ENCODE measurements at places on chromosomes 16 and 17.
A peak's percentile ranks its signal among the peaks of the same experiment; 100 is the strongest.

GRCh38 chr17:43092901-43093300 lies 32.3 kb downstream of the BRCA1 start:
- H3K27me3 ChIP-seq = no peaks in the 10 kb centered on the region
- no peak overlapping the region for H3K4me3 ChIP-seq
- no peaks in the 10 kb centered on the region for H3K4me1 ChIP-seq
- H3K36me3 ChIP-seq = peaks cover 73% of the 10 kb centered on the region
- no peak overlapping the region for H3K27ac ChIP-seq

- H3K4me3 ChIP-seq = no peak overlapping the region
- H3K27ac ChIP-seq = no peak overlapping the region
- peaks cover 7% of the 10 kb centered on the region for H3K27me3 ChIP-seq
- no peaks in the 10 kb centered on the region for H3K36me3 ChIP-seq
- no peaks in the 10 kb centered on the region for H3K4me1 ChIP-seq
- DNase-seq = no peak
Measured at GRCh38 chr16:27977966-27978365, 85.5 kb downstream of the GSG1L start.

DNA sequence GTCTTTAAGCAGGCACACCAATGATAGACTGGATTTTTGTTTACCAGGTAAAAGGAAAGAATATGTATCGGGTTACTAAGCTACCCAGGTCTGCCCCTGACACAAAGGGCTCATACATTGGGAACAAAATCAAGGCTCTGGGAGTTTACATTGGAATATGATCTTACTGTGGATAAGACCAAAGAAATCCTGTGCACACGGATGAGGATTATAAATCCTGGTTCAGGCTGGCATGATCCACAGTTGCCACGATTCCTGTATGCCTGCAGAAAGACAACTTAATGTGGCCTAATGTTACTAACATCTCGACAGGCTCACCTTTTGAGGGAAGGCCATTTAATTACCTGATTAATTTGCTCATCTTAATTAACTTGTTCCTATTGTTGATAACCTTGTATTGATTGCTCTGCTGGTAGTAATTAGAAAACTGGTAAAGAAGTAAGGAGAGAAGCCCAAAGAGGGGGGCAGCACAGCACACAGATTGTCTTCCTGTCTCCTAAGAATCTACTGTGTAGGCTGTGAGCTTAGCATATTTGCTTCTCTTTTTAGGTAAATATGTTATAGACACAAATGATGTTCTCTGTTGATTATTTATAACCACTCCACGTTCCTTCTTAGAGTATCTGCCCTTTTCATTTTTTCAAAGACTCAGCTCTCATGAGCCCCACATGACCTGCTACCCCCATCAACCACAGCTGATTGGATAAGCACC lies 51.0 kb upstream of the TOX3 start:
- peaks cover 9% of the 10 kb centered on the region for H3K27me3 ChIP-seq
- H3K27ac ChIP-seq = no peak overlapping the region
- no peak overlapping the region for H3K4me3 ChIP-seq
- peaks cover 5% of the 10 kb centered on the region for H3K4me1 ChIP-seq
- peak; percentile 69 for DNase-seq

DNA sequence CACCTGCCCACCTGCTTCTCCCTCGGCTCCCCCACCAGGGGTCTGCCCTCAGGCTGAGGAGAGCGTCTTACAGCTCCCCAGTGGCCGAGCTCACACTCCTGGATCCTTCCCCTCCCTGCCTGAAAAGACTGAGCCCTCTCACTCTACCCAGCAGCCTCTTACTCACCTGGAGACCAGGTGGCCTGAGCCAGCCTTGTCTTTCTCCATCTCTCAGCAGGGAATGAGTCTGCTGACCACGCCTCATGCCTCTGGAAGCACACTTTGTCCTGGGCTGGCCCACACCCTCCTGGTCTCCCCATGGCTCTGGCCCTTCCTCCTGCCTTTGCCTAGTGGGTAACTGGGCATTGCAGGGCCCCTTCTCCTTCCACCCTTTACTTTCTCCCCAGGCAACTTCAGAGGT lies 177.2 kb downstream of the ENGASE start:
- H3K27me3 ChIP-seq = no peaks in the 10 kb centered on the region
- no peak overlapping the region for H3K4me3 ChIP-seq
- no peak overlapping the region for H3K27ac ChIP-seq
- no peaks in the 10 kb centered on the region for H3K36me3 ChIP-seq

GRCh38 chr17:78818932-78819331 lies 21.7 kb downstream of the USP36 start:
- H3K27ac ChIP-seq = no peak overlapping the region
- peaks cover 80% of the 10 kb centered on the region for H3K36me3 ChIP-seq
- H3K4me3 ChIP-seq = no peak overlapping the region
- H3K27me3 ChIP-seq = no peaks in the 10 kb centered on the region
- no peak for DNase-seq
- H3K4me1 ChIP-seq = no peaks in the 10 kb centered on the region

GRCh38 chr17:80834893-80835275 lies 156.8 kb upstream of the CHMP6 start:
- H3K4me1 ChIP-seq = peaks cover 12% of the 10 kb centered on the region
- no peak for DNase-seq
- no peaks in the 10 kb centered on the region for H3K27me3 ChIP-seq

GRCh38 chr17:28119046-28119445 lies 76.6 kb downstream of the NLK start:
- no peak overlapping the region for H3K27ac ChIP-seq
- DNase-seq = no peak
- no peaks in the 10 kb centered on the region for H3K27me3 ChIP-seq
- H3K4me1 ChIP-seq = peaks cover 4% of the 10 kb centered on the region
- peaks cover 17% of the 10 kb centered on the region for H3K36me3 ChIP-seq
- no peak overlapping the region for H3K4me3 ChIP-seq

DNA sequence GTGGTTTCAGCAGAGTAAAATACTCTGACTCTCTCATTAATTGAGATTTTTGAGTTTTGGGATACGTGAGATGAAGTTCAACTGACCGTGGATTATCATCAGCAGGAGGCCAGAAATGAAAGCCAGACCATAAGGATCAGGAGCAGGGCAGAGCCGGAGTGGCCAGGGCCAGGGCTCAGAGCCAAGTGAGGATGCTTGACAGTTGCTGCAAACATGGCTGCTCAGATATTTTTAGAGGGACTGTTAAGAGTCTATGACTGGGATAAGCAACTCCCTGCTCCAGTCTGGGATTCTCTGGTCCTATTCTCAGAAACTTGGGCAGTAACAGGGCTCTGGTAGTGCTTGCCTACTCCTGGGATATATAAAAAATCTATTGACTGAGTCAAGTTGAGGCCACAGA lies 17.6 kb upstream of the CDH13 start:
- no peaks in the 10 kb centered on the region for H3K36me3 ChIP-seq
- H3K4me1 ChIP-seq = peaks cover 7% of the 10 kb centered on the region
- no peak overlapping the region for H3K4me3 ChIP-seq
- H3K27ac ChIP-seq = no peak overlapping the region
- H3K27me3 ChIP-seq = no peaks in the 10 kb centered on the region

DNA sequence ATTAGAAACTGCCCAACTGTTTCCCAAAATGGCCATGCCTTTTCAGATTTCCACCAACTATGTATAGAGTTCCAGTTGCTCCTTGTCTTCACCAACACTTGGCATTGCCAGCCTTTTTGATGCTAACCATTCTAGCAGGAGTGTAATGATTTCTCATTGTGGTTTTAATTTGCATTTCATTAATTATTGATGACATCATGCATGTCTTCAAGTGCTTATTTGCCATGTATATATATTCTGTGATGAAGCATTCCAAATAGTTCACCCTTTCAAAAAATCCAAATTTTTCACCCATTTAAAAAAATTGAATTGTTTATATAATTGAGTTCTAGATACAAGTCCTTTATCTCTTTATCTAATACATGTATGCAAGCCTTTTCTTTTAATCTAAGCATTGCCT lies 245.9 kb upstream of the TNRC6C start:
- H3K4me3 ChIP-seq = no peak overlapping the region
- H3K4me1 ChIP-seq = no peaks in the 10 kb centered on the region
- H3K27ac ChIP-seq = no peak overlapping the region
- no peaks in the 10 kb centered on the region for H3K27me3 ChIP-seq
- peak; percentile 5 for DNase-seq

All from endodermal cell (in vitro differentiated cells).